ENCODE measurements at places on chromosomes 3 and 15.

DNA sequence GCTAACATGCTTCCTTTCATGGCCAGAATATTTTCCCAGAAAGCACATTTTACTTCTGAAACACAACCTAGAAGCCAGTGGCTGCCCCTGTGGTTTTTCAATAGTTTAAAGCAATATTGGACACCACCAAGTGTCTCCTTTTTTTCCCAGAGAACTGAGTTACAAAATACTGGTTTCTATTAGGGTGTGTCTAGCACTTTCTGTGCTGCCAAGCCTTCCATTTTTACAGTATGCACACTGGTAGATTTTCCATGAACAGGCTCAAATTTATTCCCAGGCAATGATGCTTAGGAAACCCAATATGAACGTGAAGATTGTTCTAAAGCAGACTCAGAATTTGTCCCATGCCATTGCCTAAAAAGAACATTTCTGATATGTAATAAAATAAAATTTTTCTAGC, 7.2 kb downstream of the TNFAIP8L3 start:
- no peak for DNase-seq

- no peak for DNase-seq
These were observed 302.8 kb upstream of the RBMS3 start for GRCh38 chr3:28978092-28978491.

DNA sequence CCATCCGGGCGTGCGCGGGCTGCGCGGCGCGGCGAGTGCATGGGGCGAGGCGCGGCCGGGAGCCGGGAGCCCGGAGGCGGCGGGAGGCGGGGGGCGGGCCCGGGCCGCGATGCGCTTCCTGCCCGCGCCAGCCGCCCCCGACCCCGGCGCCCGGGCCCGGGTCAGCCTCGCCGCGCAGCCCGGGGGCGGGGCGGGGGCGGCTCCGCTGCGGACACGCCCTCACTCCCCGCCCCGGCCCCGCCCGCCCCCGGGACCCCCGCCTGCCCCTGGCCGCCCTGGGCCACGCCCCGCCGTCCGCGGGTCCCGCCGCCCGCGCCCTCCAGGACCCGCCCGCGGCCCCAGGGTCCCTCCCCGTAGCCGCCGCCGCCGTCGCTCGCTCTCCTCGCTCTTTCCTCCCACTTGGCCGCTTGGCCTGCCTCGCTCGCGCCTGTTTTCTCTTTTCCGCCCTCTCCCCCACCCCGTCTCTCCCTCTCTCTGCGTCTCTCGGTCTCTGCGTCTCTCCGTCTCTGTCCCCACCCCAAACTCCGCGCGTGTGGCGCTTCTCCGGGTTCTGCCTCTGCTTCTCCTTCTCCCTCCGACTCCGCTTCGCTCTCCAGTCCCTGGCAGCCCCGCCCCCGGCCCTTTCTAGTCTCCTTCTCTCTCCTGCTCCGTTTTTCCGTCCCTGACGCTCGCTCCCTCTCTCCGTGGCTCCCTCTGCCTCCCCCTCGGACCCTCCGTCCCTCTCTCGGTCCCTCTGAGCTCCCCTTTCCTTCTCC, at the start of gene PLXND1:
PLXND1 (minus strand) TSS at position 41 of the 755 bp plus-strand sequence; CDS start at position 4, 37 bp downstream.
- DNase-seq = no peak

- DNase-seq = no peak
These were observed 86.7 kb downstream of the TBC1D5 start for GRCh38 chr3:17655743-17656142.

- no peak for DNase-seq
These were observed 61.1 kb downstream of the FEZF2 start for GRCh38 chr3:62312201-62312600.

DNA sequence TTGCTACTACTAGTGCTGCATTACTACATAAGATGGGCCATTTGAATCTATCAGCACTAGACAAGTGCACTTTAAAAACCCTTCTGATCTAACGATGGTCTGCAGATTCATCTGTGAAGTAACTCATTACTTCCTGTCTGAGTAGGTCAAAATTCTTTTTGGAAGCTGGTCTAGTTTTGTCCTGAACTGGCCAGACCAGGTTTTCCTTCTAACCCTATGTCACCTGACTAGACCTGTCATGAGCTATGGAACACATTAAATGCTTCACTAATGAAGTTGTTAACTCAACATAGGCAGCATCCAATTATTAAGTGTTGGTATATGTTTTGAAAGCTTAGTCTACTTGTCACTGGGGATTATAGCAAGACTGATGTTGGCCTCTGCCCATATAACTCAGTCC, 10.1 kb upstream of the RBM5 start:
- DNase-seq = no peak

DNA sequence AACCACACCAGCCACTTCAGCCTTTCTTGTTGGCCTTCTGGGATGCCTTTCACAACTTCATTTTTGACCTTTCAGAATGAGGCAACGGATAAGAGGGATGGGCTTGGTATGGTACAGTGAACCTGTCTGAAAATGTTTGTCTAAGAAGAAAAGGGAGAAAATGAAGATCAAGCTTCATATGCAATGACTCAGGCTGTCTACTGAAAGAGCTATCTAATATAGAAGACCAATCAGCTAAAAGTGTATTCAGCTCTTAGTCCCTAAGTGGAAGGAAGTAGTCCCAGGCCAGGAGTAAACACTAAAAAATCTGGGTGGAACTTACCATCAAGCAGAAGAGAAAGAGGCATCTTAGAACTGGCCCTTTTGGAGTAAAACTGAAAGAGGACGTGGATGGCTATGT, 12.2 kb upstream of the UPK1B start:
- DNase-seq = no peak

- DNase-seq = no peak
These were observed 27.5 kb downstream of the RAB6B start for GRCh38 chr3:133868186-133868585.

- DNase-seq = no peak
These were observed 608 bp downstream of the SCN5A start for GRCh38 chr3:38648659-38649499.

GRCh38 chr3:34037260-34037659, 238.8 kb downstream of the PDCD6IP start:
- DNase-seq = no peak

DNA sequence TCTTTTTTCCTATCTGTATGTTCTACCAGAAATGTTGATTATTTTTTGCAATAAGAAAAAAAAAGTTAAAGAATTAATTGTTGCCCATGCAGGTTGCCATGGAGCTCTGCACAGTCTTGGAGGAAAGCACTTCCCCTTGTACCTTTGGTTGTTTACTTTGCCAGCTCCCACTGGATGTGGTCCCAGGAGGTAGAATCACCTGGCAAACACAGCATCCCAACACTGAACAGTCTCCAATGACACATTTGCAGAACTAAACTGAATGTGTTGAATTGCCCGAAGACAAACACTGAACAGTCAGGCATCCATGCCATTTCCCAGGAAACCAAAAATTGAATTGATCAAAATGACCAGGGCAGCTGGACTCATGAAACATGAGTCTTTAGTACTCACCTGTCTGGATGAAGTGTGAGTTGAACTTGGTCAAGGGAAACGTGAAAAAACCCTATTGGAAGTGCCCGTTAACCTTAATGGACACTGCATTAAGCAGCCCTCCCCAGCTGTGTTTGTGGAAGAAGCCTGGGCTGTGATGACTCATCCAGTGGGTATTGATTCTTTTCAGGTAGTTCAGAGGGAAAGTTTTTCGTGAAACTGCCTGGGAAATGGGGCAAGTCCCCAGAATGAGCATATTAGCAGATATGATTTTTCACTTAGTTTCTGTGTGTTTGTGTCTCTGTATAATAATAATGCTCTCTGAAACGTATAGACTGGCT, 284.7 kb upstream of the STT3B start:
- peak; percentile 97 for DNase-seq

- no peak for DNase-seq
These were observed 8.3 kb upstream of the UBE2E1 start for GRCh38 chr3:23797491-23797890.

- DNase-seq = no peak
These were observed 38.1 kb downstream of the TRAK1 start for GRCh38 chr3:42129014-42129953.

- DNase-seq = no peak
These were observed 725 bp downstream of the CHL1 start for GRCh38 chr3:197149-197827.

DNA sequence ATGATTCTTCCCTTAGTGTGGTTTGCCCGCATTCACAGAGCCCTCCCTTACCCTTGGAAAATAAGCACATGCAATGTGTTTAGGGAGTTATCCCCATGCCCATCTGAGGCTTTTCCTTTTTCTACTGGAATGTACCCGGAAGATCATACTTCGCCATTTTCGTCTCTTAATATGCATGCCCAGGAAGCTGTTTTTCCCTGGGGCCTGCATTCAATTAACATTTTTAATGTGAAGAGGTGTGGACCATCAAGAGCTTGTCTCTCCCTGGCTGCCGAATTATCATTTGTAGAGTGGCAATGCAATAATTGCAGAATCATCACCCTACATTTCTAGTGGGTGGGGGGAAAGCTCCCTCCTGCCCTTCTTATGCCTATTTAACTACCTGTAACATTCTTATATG, 976.3 kb downstream of the DIPK2A start:
- DNase-seq = no peak

DNA sequence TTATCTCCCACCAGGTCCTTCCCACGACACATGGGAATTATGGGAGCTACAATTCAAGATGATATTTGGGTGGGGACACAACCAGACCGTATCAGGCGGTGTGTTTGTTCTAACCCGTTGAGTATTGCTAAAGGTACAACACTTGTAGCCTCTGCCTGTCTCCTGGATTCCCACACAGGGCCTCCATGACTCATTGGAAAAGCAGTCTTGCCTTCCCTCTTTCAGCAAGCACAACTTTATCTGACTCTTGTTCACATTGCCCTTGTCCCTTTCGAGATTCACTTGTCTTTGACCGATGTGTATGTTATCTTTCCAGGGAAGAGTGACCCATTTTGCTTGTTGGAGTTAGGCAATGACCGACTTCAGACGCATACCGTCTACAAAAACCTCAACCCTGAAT, 152.3 kb downstream of the MCTP2 start:
- DNase-seq = no peak

- DNase-seq = no peak
These were observed 23.9 kb upstream of the CDV3 start for GRCh38 chr3:133549565-133549964.

DNA sequence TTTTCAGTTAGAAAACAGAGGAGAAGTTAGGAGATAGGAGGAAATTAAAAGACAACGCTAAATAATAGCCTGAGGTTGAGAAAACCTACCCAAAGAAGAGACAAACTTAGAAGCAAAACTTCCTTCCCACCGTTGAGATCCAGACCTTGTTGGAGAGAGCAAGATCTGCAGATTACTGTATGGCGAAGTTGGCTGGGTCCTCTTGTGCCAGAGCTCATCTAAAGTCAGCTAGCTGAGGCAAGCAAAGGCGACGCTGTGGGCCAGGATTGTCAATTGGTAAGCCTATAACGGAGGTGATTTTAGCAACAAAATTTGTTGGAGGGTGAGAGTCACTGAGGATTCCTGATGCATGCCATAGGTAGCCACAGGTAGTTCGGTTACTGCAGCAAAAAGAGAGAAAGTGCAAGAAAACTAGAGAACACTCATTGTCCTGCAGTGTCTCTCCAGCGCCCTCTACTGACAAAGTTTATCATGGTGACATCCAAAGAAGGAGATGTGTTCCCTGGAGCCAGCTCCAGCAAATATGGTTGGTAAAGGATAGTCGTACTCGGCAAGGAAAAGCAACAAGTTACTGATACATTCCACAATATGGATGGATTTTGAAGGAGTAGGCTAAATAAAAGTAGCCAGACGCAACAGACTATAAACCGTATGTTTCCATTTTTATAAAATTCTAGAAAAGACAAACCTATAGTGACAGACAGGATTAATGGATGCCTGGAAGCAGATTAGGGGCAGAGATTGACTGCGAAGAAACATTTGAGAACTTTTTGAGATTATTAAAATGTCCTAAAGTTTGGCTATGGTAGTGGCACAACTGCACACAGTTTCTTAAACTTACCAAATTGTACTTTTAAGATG, 9.8 kb upstream of the OR5K4 start:
- peak; percentile 39 for DNase-seq

- no peak for DNase-seq
These were observed 413 bp downstream of the NUSAP1 start for GRCh38 chr15:41333026-41333562.

DNA sequence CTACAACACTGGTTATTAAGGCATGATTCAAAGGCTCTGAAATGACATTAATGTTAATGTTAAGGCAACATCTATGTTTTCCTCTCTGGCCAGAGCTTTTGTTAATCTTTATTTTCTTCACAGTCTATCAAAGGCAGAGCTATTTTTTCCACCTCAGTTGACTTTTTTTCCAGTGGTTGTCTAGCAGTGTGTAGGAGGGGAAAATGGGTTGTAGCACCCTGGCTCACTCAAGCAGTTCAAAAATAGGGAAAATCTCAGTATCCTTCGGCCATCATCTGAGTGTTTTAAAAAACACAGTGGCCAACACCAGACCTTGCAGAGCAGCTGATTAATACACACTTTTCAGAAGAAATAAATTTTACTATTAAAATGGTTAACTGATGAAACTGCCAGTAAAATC, 21.4 kb downstream of the CBLB start:
- no peak for DNase-seq

DNA sequence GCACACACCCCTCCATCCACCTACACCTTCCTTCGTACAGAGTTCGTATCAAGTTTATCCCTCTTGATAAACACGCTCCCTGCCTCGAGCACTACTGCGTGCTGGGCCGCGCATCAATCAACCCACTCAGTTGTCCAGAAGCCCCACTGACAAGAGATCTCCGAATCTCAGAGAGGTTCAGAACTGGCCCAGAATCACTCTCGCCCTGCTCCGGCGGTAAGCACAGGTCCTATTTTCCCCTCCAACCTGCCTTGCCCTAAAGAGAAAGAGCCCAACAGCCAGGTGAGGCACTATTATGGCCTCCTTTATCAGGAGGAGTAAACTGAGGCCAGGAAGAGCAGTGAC, 494 bp upstream of the NISCH start:
- no peak for DNase-seq

GRCh38 chr3:42229942-42230688, 35.9 kb downstream of the CCK start:
- no peak for DNase-seq

- DNase-seq = no peak
These were observed 893.7 kb downstream of the AGBL1 start for GRCh38 chr15:86973284-86973844.

GRCh38 chr3:43019006-43019809, 40.1 kb downstream of the GASK1A start:
- DNase-seq = no peak

- no peak for DNase-seq
These were observed 20.3 kb upstream of the CSPG4 start for GRCh38 chr15:75732809-75733451.

GRCh38 chr3:45894015-45894414, 7.7 kb downstream of the CCR9 start:
- no peak for DNase-seq

Measured in LNCaP clone FGC (cell line).